ENCODE measurements at places on chromosomes 1 and 21. TPM values are rescaled to one million over a fixed set of nuclear protein-coding genes. Genes with fewer than 3 reads are reported as not detected.

Gene TNFSF4
- 2.8 TPM for total RNA-seq

DNA sequence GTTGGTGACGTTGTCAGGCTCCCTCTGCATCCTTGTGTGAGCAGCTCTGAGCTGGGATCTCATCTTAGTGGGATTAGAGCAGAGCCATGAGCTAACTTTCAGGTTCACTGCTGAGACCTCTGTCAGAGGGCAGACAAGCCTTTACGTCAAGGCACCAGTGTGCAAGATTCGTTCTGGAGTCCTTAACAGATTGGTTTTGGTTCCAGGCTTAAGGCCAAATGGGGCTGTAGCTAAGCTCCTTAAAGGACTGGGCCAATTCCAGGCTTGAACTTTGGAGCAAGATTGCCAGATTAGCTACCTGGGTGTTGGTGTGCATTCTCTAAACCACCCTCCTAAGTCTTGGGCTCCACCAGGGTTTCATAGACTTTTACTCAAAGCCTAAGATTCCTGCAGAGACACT, 52.6 kb upstream of the PDC start:
- DNase-seq = no peak

Gene KRTAP21-2
- total RNA-seq = not detected

Gene LRRC8B
- total RNA-seq = 41.3 TPM

DNA sequence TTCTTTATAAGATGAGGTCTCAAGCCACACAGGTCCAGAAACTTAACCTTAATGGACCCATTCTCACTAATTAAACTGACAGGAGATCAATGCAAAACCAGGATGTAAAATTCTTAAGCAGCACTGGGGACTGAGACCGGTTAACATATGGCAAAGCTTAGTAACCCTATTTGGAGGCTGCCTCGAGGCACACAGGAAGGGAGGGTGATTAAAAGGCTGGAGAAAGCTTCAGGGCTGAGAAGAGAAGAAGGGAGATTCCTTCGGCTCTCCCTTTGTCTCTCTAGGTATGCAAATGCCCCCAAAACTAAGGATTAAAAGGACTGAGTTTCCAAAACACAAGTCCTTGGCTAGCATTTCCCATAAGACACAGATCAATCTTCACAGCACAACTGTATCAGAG, 120.8 kb upstream of the DSCAM start:
- peak; percentile 49 for DNase-seq

GRCh38 chr1:246221485-246222255, 285.4 kb downstream of the SMYD3 start:
- no peak for DNase-seq

DNA sequence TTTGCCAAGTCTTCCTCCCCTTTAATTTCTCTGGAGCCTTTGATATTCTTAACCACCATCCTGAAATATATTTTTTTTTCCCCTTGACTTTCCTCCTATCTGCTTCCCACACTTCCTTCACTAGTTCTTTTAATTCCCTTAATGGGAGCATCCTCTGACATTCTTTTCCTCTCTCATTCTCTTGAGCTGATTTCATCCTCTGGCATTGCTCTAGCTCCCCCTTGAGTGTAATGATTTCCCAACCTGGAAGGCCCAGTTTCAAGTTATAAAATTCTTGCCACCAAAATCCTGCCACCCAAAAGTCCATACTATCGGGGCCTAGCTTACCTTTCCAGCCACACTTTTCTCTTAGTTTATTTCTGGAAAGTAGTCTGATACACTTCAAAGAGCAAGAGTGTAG, 39.5 kb upstream of the UBE2U start:
- peak; percentile 60 for DNase-seq

Gene TRNP1
- total RNA-seq = 21.2 TPM

Gene KCNE1
- 0.24 TPM for total RNA-seq

GRCh38 chr1:113760102-113761080, 1.1 kb upstream of the PHTF1 start:
- DNase-seq = no peak

DNA sequence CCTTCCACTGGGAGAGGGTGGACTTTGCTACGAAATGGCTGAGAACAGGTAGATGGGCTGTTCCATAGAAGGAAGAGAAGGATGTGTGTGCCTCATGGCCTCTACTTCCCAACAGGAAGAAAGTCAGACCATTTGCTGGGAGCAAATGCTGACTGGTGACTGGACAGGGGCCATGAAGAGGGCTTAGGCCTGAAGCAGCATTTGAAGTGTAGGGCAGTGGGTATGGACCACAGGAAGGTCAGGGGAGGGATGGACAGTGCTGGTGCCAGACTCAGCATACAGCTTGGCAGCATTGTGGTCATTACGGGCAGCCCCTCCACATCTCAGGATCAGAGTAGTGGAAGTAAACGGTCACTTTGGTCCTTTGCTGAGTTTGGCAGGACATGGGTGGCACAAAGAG, 275.7 kb downstream of the MATN1 start:
- DNase-seq = peak; percentile 30

Gene COX20
- 24.4 TPM for total RNA-seq

Gene CCDC185
- not detected for total RNA-seq

DNA sequence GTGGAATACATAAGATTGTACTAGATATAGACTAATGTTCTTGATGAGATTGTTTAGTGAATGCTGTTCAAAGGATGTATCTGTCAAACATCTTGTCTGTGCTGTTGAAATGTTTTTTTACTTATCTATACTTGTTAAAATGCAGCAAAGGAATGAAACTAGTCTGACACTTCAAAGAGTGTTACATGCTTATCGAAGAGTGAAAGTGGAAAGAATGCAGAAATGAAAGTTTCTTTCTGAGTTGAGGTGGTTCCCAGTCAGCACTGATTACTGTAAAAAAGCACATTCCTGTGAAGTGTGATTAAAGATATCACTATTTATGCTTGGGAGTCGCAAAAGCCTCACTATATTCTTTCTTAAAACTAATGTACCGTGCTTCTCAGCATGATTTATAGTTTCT, 1225.2 kb downstream of the NCAM2 start:
- no peak for DNase-seq

Gene LCE1A
- not detected for total RNA-seq

Gene CPLANE2
- 10.3 TPM for total RNA-seq

Gene NTMT2
- not detected for total RNA-seq

GRCh38 chr21:29316029-29316742, 17.5 kb downstream of the BACH1 start:
- DNase-seq = no peak

DNA sequence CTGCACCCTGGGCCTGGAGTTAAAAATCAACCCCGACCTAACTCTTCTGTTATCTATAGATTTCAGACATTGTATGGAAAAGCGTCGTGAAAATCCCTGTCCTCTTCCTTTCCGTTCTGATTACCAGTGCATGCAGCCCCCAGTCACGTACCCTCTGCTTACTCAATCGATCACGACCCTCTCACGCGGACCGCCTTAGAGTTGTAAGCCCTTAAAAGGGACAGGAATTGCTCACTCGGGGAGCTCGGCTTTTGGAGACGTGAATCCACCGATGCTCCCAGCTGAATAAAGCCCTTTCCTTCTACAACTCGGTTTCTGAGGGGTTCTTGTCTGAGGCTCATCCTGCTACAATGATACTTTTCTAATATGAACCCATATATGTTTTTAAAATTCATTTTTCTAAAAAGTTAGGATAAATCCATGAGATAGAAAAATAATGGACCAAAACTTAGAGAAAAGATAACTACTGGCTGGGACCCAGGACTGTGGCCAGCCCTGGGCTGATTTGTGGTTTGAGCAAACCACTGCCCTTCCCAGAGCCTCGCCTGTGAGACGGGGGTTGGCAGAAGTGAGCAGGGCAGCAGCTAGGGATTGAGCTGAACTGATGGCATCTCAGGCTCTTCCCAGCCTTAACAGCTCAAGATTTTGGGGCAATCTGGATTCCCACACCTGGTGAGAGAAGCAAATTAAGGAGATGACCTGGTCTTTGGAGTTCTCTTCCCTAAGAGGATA, 5.0 kb downstream of the UQCRHL start:
- DNase-seq = no peak

DNA sequence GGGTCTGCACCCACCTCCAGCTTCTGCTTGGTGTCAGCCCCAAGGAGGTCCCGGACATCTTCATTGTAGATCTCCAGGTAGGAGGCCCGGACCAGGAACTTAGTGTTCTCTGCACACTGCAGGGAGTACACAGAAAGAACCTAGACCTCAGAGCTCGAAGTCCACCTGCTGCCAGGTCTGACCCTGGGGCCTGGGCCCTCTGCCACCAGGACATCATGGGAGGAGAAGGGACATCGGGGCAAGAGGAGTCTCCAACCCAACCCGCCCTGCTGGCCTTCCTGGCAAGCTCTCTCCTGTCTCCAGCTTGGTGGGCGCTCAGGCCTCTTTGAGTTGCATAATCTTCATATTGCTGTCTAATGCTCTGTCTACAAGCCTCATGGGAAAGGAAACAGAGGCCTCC, 4.4 kb downstream of the KIF17 start:
- DNase-seq = no peak

DNA sequence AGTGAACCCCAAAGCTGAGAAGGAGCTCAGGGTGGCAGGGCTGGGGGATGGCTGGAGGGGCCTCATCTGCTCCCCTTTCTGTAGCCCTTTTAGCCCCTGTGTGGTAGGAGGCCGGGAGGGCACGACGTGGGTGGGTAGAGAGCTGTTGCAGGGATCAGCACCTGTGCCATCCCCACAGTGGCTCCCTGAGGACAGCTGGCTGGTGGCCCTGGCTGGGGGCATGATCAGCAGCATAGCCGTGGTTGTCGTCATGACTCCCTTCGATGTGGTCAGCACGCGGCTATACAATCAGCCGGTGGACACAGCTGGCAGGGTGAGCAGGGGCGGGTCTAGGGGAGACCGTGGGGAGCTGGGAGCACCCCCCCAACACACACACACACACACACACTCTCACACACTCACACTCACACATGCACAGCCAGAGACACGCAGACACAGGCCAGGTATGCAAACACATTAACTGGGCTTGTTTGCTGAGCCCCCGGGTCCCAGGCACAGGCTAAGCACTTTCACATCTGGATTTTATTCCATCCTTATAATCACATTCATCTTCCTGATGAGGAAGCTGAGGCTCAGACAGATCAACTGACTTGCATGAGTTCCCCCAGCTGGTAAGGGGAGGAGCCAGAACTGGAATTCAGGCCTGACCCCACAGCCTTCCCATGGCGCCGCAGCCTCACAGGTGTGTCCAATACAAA, 2.5 kb downstream of the SLC25A34 start:
- DNase-seq = no peak

GRCh38 chr1:58895559-58896145, 111.8 kb upstream of the JUN start:
- no peak for DNase-seq

DNA sequence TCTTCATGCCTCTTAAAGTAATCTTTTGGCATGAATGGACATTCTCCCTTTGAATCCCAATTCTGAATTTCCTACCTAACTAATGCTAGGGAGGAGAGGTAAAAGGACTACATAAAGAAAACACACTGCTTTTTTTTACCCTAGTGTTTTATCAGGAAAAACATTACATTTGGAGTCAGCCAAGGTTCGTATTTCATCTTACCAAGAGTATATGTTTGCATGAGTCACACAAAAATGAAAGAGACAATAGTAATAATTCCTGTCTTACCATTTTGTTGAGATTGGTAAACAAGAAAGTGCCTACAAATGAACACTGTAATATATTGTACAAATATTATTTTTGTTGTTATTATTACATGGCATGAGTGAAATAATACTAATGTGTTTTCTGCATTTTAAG, 112.9 kb upstream of the WARS2 start:
- DNase-seq = no peak

Gene DVL1
- total RNA-seq = 73.3 TPM

- peak; percentile 70 for DNase-seq
Measured at GRCh38 chr1:213303286-213303685, 252.2 kb downstream of the RPS6KC1 start.

GRCh38 chr1:156444407-156445001, 56.1 kb downstream of the MEF2D start:
- peak; percentile 84 for DNase-seq

Gene IL20
- total RNA-seq = not detected

Gene TMEM81
- total RNA-seq = 3.0 TPM

Gene NBPF19
- total RNA-seq = 15.1 TPM

GRCh38 chr1:172163498-172164215, 256.8 kb upstream of the C1orf105 start:
- DNase-seq = no peak

Gene LMOD1
- total RNA-seq = 0.31 TPM

- no peak for DNase-seq
Measured at GRCh38 chr1:181139631-181140061, 51.1 kb downstream of the IER5 start.

Gene S100A9
- total RNA-seq = not detected

GRCh38 chr1:25922971-25923552, 16.8 kb upstream of the STMN1 start:
- DNase-seq = peak; percentile 86

Gene LCE1C
- not detected for total RNA-seq

- DNase-seq = no peak
Measured at GRCh38 chr1:59057796-59058195, 239.1 kb upstream of the FGGY start.

- DNase-seq = peak; percentile 62
Measured at GRCh38 chr21:37139902-37140301, 66.8 kb downstream of the TTC3 start.
